ENCODE measurements at places on chromosomes 5 and 9.

DNA sequence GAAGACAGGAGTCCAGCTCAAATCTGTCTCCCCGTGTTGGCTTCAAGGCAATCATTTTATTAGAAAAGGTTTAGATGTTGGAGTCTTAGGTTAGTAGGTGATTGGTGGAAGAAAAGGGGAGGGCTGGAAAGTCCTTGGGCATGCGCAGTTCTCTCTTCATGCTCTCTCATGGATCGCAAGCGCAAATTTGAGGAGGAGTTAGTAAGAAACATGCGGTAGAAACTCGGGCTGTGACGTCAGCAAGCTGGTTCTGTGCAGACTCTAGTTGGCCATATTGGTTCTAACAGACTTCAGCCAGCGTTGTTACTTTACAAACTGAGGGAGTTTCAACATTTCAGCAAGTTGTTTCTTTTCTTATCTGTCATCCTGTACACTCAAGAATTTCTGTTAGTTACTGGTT is 392.2 kb downstream of the CDK5RAP2 start:
- no peak for DNase-seq

DNA sequence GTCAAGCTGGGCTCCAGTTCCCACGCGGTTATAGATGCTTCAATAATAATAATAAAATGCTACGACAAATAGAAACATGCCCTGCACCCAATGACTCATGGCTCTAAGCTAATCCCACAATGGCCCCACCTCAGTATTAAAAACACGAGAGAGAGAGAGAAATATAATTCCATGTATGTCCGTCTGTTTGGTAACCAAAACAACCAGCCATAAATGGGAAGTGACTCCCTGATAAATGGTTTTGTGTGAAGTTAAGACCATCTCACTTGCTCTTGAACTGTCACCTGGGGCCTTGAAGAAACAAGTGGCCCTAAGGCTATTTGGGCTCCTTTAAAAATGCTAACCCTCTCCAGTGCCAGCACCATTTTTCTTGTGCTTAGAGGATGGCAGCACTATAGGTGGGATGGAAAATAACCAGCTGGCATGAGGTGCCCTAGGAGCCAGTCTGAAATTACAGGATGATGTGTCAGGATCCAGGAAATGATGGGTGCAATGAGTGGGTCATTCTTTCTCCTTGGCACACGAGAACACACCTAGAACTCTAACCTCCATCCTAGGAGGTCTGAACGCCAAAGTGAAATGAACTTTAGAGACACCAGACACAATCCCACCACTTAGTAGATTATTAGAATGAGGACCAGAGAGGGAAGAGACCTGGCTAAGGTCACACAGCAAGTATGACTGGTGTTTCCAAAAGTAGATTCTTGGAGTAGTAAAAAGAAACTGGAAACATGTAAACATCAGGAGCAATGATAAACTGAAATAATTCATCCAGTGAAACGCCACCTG is 35.7 kb upstream of the ADRB2 start:
- no peak for DNase-seq

- peak; percentile 24 for DNase-seq
Observed at GRCh38 chr5:132238169-132238744, 10.6 kb upstream of the P4HA2 start.

DNA sequence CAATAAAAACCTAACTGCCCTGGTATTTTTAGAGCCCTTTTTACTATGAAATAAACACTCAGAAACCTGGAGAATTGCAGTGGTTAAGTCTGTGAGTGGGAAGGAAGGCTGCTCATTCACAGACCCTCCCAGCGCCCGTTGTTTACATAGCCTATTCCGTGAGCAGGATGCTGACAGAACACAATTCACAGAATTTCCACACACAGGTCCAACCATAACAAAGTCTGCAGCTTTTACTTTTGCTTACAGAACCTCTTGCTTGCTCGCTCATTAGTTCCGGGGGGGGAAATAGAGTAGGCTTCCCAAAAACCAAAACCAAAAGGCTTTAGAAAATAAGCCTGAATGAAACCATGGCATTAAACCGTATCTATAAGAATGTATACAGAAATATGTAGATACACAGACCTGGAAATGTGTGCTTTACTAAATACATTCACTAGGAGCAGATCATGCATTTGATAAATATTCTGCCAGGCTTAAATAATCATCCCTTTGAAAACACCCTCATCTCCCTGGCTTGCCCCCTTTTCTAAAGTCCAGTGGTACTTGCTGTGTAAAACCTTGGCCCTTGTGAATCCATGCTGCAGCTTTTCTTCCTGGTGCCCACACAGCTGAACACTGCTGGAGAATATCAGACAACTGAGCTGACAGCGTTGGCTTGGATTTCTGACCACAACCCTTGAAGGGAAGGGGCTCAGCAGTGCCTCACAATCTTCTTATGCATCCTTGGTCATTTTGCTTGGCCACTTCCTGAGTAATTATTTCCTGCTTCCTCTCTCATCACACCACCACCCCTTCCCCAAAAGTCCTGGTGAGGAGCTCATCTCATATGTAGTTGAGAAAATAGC is 128.0 kb downstream of the FANCC start:
- peak; percentile 37 for DNase-seq

- DNase-seq: no peak
Observed at GRCh38 chr9:123345567-123345955, 10.4 kb upstream of the CRB2 start.

DNA sequence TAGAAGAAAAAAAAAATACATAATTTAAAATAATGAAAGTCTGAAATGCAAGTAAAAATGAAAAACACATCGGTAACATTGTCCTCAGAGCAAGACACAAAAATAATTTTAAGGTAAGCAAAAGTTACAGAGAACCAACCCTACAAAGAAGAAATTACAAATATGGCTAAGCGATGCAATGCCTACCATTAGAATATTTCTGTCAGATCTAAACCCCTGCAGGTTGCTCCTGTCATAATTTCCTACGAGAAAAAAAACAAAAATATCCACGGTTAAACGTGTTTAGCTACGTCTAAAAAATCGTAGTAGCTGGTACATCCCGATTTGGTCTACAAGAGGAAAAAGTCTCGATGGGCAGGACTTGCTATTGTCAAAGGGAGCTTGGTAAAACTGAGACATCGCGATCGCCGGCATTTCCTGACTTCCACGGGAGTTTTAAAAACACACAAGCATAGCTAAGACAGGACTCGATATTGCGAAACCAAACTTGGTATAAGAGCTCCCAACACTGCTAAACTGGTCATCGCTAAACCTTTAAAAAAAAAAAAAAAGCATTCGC is 1.1 kb upstream of the ANXA2R start:
- peak; percentile 79 for DNase-seq
